ENCODE measurements at places on chromosomes 3 and 15. TPM values are rescaled to one million over a fixed set of nuclear protein-coding genes. Genes with fewer than 3 reads are reported as not detected.

The CYP8B1 gene
- total RNA-seq, result not detected

The MED12L gene
- 0.05 TPM for total RNA-seq

The B3GNT5 gene
- total RNA-seq, result 61.0 TPM

The AHSG gene
- total RNA-seq, result 0.28 TPM
